GM12865 (cell line): ENCODE measurements at places on chromosomes 11 and 22.

GRCh38 chr11:71986131-71986530 lies 12.6 kb upstream of the IL18BP start:
- DNase-seq = no peak

DNA sequence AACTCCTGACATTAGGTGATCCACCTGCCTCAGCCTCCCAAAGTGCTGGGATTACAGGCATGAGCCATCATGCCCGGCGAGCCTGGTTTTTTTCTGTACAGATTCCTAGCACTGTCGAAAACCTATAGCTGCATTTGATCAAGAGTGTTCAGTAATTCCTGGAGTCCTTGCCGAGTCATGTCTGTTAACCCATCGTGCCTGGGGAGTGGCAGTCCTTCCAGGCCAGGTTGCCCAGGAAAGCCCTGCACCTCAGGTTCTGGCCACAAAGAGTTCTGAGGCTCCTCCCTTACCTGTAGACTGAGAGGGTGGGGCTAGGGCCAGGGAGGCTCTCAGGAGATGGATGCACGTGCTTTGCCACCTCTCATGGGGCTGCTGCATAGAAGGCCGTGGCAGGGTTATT lies 17.0 kb downstream of the YDJC start:
- DNase-seq = no peak

DNA sequence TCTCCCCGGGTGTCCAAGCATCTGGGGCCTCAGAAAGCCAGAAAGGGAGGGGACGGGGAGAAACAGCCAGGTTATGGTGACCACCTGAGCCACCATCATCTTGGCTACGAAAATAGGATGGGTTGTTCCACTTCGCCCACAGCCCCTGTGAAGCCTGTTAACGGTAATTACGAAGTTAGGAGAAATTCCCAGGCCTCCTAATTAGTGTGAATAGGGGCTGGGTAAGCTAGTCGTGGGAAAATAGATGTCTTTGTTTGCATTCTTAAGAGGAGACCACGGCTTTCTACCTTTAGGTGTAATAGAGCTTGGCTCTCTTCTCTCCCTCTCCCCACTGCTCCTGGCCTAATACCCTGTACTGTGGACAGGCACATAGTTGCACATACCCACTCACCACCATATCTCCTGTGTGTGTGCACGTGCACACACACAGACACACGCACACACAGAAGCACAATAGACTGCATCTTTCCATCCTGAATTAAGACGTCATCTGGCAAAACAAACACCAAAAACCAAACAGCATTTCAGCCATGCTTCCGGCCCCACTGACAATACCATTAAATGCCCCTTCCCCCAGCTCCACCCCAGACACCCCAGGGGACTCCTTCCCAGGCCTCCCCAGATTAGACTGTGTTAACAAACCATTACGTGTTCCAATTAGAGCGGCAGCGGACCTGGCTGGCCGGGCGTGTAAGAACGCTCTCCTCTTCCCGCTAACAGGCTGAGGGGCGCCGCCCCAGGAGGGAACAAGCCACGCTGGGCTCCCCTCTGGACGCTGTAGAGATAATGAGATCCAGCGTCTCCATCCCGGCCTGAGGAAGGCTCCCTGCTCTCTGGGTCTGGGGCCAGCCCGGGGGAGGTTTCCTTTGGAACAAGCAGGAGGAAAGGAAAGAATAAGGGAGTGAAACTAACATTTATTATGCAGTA lies 72.8 kb downstream of the TP53I11 start:
- DNase-seq = no peak

- no peak for DNase-seq
Measured at GRCh38 chr11:27692781-27693180, 7.5 kb downstream of the BDNF start.

DNA sequence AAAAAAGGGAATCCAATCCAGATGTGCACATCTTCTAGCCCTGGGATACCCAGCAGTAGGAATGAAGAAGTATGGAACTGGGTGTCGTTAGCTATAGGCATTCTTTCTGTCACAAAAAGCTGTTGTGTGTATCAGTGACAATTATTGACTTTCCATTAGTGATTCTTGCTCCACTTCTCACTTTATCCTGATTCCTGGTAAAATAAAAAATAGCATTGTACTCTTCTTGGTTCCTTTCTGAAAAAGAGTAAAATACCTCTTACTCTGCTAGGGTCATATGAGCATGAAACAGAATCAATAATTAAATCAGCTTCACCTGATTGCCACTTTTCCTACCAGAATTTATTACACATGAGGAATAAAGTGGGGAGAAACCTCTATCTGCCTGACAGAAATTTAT lies at the start of gene OR52E6:
TSS of gene OR52E6 (minus strand) at position 101 of the 400 bp plus-strand sequence. CDS start at position 101, 0 bp downstream.
- no peak for DNase-seq

- no peak for DNase-seq
Measured at GRCh38 chr11:119258180-119258579, 52.0 kb downstream of the CBL start.

DNA sequence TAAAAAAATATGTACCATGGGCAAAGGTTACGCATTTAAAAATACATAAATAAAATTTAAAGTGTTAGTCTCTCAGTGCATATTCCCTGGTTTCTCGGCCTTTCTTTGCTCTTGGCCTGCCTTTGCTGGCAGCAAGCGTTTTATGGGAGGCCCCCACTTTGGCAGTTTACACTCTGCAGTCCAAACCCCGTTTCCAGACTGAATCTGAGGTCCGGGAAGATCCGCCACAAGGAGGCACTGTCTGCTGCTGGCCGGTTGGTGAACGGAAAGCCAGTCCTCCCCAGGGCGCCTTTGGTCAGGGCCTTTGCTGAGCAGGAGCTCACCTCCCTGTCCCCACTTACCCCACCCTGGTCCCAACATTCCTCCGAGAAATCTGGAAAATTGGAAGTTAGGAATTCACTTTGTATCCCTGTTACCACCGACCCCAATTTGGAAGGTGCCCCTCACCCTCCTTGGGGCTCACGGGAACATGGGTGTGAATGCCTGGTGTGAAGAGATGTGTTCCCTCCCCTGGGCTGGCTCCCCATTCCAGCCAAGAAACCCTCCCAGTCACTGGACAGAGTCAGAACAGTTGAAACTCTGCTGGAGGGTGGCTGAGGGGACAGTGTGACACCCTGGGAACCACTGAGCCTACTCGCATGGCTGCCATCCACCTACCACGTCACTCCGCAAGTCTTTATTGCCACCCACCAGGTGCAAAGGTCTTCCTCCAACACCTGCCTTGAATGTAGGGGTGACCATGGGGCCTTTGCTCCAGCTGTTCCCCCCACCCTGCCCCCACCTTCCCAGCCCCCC lies 9.4 kb upstream of the SF1 start:
- DNase-seq = peak; percentile 76

DNA sequence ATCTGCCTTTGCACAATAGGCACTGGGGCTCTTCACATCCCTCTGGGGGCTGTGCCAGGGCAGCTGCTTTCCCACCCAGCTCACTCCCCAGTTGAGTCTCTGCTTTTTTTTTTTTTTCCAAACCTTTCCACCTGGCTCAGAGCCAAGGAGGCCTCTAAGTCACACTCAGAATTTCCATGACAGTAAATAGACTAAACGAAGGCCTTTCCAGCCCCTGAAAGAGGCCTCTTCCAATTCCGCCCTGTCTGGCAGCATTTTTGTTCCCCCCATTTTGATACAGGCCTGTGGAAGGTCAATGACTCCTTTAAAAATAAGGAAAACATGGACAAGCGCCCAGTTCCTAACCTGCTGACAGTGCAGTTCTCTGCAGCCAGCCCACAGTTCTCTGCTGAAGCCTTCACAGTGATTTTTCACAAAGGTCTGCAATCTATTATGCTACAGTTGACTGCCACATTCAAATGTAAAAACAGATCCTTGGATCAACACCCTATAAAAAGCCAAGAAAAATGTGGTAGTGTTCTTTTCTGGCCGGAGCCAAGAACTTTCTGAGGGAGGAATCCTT lies 107.5 kb upstream of the SESN3 start:
- no peak for DNase-seq

- no peak for DNase-seq
Measured at GRCh38 chr11:115963156-115963555, 458.9 kb upstream of the CADM1 start.

- DNase-seq = no peak
Measured at GRCh38 chr11:119891055-119891768, 162.2 kb upstream of the NECTIN1 start.

DNA sequence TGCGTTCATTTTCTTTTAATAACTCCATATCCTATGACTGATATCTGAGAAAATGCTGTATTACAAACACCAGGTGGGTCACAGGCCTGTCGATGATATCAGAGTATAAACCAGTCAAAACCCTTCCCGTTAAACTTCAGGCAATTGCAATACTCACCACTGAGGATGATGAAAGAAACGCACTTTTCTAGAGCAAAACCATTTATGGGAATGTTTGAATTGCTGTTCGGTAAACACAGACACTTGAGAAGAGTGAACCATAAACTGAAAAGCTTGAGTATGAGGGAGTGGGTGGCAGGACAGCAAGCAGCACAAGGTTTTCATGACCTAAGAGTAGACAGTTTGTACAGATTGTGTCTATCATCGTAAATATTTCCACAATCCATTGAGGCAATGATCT lies 139.8 kb upstream of the CEP126 start:
- no peak for DNase-seq

DNA sequence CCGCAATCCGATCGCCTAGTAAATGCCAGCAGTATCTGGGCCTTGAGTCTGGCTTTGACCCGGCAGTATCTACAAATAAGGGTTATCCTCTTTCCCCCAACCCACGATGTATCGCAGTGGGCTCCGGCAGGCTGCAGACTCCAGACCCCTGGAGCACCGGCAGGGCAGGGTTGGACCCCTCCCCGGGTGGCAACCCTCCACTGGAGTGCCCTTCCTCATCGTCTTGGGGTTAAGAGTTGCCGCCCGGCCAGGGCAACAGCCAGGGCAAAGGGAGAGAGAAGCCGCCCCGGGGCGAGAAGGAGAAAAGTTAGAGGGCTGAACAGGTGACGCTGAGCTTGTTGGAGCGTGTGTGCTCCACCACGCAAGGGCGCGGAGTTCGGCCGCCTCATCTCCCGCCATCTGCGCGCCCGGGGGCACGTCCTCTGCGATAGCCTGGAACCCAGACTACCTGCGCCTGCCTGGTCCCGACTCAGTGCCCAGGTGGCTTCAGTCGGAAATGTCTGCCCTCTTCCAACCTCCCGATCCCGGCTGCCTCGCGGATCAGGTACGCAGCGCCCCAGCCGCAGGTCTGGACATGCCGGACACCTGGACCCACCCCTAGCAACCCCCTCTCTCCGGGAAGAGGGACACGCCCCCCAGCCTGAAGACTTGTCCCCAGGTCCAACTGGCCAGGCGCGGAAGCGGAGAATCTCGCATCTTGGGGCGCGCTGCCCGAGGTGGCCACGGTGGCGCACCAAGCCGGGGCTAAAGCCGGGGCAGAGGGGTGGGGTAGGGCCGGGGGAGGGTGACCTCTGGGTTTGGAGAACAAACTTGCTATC lies 1.2 kb downstream of the DSCAML1 start:
- no peak for DNase-seq

DNA sequence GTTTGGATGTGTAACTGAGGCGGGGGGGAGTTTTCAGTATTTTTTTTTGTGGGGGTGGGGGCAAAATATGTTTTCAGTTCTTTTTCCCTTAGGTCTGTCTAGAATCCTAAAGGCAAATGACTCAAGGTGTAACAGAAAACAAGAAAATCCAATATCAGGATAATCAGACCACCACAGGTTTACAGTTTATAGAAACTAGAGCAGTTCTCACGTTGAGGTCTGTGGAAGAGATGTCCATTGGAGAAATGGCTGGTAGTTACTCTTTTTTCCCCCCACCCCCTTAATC lies 2.3 kb downstream of the MALAT1 start:
- DNase-seq = no peak

GRCh38 chr22:35538801-35539321 lies 1.8 kb upstream of the RASD2 start:
- DNase-seq = peak; percentile 31

DNA sequence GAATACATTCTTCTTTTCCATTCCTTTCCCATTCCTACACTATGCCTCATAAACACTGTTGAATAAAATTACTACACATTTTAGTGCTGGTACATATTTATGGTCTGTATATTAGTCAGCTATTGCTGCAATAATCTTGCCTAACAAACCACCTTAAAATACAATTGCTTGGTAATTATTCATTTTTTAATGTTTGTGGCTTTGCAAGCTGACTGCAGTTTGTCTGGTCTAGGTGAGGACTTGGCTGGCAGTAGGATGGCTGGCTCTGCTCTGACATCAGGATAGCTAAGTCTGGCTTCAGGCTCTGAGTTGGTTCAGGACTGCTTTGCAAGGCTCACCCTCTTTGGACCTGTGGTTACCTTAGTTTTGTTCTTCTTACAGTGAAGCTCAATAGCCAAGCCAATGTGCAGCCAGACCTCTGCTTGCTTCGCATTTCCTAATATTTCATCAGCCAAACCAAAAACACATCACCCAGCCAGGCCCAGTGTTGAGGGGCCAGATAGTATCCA lies 913.4 kb upstream of the RAG2 start:
- no peak for DNase-seq

DNA sequence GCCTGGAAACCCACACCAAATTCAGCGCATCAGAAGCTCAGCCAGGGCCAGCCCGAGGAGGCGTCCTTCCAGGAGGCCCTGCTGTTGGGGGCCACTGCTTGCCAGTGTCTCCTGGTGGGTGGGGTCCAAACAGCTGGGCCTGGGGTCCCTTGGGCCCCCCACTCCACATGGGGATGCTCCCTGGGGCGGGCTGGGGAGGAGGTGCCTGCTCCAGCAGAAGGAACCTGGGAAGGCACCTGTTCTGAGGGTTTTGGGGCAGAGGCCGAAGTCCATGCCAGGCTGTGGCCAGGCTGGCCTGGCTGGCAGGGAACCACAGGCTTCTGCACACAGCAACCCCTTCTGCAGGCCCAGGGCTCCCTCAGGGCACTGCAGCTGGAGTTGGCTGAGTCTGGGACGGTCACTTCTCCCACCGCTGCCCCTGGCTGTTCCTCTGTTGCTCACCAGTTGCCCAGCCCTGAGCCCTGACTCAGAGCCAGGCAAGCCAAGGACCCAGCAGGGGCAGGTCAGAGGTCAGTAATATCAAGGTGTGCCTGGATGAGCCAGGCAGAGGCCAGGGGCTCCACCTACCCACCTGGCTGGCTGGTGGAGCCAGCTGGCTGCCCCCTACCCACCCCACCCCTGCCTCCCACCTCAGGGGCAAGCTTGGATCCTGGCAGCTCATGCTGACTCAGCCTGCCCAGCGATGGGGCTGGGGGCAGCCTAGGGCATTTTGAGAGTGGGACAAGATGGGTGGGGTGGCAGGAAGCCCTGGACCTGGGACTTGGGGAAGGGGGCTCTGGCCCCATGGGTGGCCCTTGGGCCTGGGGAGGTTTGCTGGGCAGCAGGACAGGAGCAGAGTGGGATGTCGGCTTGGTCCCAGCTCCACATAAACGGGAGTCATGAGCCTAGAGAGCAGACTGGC lies 12.0 kb upstream of the PHLDA2 start:
- no peak for DNase-seq

- no peak for DNase-seq
Measured at GRCh38 chr22:28188178-28188879, 269.3 kb upstream of the PITPNB start.
